ENCODE measurements at places on chromosomes 2 and 18.

- DNase-seq: no peak
Observed at GRCh38 chr2:178229927-178230326, 35.6 kb downstream of the OSBPL6 start.

DNA sequence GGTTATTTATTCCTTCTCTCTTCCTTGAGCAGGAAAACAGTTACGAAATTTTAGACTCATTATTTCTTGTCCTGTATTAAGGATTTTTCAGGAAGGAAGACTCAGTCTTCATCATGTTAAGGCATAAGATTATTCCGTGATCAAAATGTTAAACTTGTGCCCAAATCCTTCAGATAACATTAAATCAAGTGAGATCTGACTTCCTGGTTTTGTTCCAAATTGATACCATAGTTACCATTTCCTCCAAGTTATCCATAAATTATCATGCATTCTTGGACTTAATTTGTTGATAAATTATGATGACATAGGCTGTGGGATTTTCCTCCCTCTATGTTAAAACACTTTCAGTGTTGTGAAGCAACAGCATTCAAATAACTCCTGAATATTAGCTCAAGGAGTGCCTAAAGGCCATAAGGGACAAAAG is 31.9 kb downstream of the EFEMP1 start:
- DNase-seq: no peak

GRCh38 chr2:24461685-24462084 is 29.4 kb upstream of the NCOA1 start:
- no peak for DNase-seq

DNA sequence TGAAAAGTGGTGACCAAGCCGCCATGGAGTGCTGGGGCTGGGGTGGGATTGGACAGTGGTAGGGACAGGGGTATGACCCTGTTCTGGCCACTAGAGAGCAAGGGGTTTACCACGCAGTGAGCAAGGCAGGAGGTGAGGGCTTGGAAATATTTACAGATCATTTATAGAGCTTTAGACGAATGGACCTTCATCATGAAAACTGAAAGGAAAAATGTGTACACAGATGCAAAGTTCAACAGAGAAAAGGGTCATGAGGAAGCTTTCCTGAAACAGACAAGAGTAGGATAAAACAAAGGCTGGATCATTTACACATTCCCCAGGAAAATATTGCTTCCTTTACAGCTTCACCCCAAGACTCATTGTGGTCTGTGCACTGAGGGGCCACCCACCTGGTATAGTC is 130.5 kb upstream of the SMAD2 start:
- DNase-seq: no peak

DNA sequence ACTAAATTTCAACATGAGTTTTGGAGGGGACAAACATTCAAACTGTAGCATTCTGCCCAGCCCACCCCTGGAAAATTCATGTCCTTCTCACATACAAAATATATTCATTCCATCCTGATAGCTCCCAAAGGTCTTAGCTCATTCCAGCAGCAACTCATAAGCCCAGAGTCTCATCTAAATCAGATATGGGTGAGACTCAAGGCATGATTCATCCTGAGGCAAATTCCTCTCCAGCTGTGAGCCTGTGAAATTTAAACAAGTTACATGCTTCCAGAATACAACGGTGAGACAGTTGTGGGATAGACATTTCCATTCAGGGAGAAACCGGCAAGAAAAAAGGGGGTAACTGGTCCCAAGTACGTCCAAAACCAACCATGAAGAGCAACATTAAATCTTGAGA is 43.5 kb upstream of the FAHD2A start:
- DNase-seq: peak; percentile 42

All from HS-5 (cell line).